ENCODE measurements at places on chromosomes 5 and 9. TPM values are rescaled to one million over a fixed set of nuclear protein-coding genes. Genes with fewer than 3 reads are reported as not detected.

ANKRD31 gene
- polyA plus RNA-seq: 0.64 TPM

DOCK8 gene
- polyA plus RNA-seq: 60.4 TPM

SOWAHA gene
- 4.3 TPM for polyA plus RNA-seq

ACTBL2 gene
- polyA plus RNA-seq: 0.07 TPM

FBXL7 gene
- 2.7 TPM for polyA plus RNA-seq

ADAMTS16 gene
- 0.05 TPM for polyA plus RNA-seq

KIF12 gene
- polyA plus RNA-seq: 1.8 TPM

UGCG gene
- 37.1 TPM for polyA plus RNA-seq

HCN1 gene
- polyA plus RNA-seq: 0.02 TPM

CCIN gene
- 0.05 TPM for polyA plus RNA-seq

EFNA5 gene
- polyA plus RNA-seq: 3.6 TPM

SAPCD2 gene
- 0.87 TPM for polyA plus RNA-seq

FOXD4L4 gene
- polyA plus RNA-seq: 0.09 TPM

PARP8 gene
- 29.0 TPM for polyA plus RNA-seq

CAPSL gene
- polyA plus RNA-seq: 2.6 TPM

FBN2 gene
- 0.23 TPM for polyA plus RNA-seq

GRCh38 chr5:159031513-159031912 is 68.2 kb downstream of the EBF1 start:
- no peak for DNase-seq

DNA sequence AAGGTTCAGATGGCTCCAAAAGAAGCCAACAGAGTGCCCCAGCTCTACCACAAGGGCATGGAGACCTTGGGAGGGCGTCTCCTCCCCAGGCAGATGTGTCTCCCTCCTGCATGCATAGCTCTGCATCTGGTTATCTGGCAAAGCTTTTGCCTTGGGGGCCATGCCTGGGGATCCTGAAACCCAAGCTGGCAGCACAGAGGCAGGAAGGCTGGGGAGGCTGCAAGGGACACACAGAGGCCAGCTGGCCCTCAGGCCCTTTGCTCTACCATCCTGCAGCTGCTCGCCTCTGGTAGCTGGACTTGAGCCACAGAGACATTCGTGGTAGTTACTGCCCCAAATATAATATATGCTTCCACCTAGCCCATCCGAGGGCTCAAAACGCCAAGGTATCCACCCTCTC is 3.9 kb downstream of the SEPTIN8 start:
- DNase-seq: no peak

- DNase-seq: no peak
These were observed 20.5 kb upstream of the JAK2 start for GRCh38 chr9:4964540-4964939.

- no peak for DNase-seq
These were observed 100.5 kb upstream of the SPATA31D4 start for GRCh38 chr9:81827616-81828296.

- no peak for DNase-seq
These were observed 16.3 kb downstream of the ECPAS start for GRCh38 chr9:111467778-111468367.

GRCh38 chr5:72301557-72301956 is 18.5 kb downstream of the MRPS27 start:
- no peak for DNase-seq

DNA sequence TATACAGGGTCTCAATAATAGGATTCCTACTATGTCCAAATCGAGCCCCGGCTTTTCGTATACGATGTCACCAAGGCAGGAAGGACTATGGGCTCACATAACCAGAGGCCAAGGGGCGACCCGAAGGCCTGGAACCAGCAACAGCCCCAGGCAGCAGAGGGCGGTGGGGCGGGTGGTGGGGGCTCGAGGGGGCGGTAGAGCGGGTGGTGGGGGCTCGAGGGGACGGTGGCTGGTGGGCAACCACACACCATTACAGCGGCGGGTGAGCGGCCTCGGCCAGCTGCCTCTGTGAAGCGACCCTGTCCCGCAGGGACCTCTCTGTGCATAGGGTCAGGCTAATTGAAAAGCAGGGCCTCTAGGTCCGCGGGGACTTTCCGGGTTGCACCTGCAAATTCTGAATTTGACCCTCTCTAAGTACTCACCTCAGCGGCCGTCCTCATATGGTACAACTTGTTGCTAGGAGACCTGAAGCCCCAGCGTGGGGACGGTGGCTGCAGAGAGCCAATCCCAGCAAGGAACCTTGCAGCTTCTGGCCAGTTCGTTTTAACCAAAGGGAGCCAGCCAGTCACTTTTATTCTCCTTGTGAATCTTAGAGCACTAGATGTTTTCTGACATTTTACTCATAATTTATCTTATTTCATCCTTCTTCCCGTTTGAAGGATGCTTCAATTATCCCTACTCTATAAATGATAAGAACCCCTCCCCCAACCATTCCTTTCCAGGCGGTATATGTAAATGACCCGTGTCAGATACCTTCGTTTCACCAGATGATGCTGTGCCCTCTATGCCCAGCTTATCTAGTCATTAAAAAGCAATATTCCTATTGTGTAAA is at the start of gene NME5:
Gene NME5 (minus strand): TSS at position 480 of the 832 bp plus-strand sequence. CDS start 648 bp downstream, outside the sequence.
- no peak for DNase-seq

GRCh38 chr5:146107901-146108300 is 2.5 kb upstream of the PLAC8L1 start:
- DNase-seq: no peak

DNA sequence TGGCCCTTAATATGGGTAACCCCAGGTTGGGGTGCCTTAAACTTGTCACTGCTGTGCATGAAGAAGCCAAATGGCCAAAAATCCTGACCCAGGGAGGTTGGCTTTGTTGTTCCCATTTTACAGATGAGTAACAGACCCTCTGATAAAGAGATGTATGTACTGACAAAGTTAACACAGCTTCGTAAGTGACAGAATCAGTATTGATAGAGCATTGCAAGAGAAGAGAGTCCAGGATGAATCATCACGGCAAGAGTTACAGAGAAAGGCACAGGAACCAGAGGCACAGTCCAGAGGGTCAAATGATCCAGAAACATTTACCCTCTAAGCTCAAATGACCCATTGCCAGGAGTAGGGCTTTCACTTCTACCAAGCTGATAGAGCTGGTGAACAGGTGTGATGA is 103.8 kb upstream of the SMC2 start:
- no peak for DNase-seq

GRCh38 chr5:87268126-87268969 is 665 bp downstream of the RASA1 start:
- DNase-seq: peak; percentile 75

GRCh38 chr9:79555474-79556089 is 16.2 kb upstream of the TLE4 start:
- no peak for DNase-seq

DNA sequence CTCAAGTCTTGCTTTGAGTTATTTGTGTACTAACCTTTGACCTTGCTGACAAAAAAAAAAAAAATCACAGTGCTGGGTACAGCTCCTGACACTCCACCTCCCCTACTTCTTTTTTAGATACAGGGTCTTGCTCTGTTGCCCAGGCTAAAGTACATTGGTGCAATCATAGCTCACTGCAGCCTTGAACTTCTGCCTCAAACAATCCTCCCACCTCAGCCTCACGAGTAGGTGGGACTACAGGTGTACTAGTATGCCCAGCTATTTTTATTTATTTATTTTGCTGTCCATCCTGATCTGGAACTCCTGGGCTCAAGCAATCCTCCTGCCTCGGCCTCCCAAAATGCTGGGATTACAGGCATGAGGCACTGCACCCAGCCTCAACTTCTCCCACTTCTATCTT is 57.2 kb upstream of the KCNMB1 start:
- no peak for DNase-seq

GRCh38 chr5:94422812-94423211 is 195.6 kb downstream of the KIAA0825 start:
- DNase-seq: no peak

DNA sequence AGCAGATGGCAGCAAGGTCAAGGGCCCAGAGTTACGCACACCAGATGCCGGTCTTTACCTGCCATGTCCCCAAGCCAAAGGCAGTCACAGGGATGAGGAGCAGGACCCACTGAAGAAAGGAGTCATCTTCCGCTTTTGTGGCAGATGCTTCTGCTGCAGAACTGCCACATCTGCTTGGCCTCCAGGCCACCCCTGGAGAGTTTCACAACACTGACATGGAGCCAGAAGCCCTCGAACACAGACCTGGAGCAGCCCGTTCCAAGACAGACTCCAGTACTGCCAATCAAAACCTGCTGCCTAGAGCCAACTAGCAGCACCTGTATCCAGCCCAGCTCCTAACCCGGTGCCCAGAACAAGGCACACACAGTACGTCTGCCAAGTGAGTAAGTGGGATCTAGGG is 1.5 kb downstream of the SURF1 start:
- DNase-seq: no peak

DNA sequence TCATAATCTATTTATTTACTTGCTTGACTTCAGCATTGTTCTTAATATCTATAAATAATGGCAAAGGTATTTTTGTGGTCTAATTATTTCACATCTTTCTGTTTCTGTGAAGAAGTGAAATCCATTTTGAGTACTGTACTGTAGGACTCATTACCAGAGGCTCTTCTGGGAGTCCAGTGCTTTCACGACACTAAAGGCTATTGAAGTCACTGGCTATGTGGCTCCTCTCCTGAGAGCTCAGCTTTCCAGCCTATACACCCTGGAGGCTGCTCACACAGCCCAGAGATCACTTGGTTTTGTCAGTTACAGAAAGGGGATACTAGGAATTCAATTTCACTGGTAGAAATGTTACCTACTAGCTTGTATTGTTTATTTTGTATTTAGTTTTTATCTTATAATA is 547.3 kb downstream of the TAF11L14 start:
- no peak for DNase-seq

DNA sequence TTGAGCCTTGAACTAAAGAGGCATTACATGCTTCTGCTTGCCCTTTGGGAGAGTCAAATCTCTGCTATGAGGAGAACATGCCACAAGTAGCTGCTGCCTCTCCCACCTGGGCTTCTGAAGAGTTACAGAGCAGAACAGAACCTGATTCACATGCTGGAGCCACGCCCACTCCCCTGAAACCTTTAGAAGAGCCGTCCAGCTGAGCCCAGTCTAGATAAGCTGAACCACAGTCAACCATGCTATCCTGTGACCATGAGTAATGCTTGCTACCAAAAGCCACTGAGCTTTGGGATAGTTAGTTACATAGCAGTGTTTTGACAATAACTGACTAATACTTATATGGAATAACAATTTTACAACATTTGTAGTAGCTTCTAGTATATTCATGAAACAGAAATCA is 111.0 kb upstream of the VCAN start:
- DNase-seq: no peak

- no peak for DNase-seq
These were observed 97.7 kb downstream of the FNBP1 start for GRCh38 chr9:129945314-129945713.

GRCh38 chr5:129122560-129122959 is 28.0 kb downstream of the ISOC1 start:
- no peak for DNase-seq

GRCh38 chr9:93668261-93668871 is 92.0 kb downstream of the PHF2 start:
- DNase-seq: no peak

GRCh38 chr9:89815061-89815902 is 210.5 kb downstream of the GADD45G start:
- DNase-seq: no peak

- DNase-seq: no peak
These were observed 571.1 kb upstream of the ZNF608 start for GRCh38 chr5:125317536-125317995.

DNA sequence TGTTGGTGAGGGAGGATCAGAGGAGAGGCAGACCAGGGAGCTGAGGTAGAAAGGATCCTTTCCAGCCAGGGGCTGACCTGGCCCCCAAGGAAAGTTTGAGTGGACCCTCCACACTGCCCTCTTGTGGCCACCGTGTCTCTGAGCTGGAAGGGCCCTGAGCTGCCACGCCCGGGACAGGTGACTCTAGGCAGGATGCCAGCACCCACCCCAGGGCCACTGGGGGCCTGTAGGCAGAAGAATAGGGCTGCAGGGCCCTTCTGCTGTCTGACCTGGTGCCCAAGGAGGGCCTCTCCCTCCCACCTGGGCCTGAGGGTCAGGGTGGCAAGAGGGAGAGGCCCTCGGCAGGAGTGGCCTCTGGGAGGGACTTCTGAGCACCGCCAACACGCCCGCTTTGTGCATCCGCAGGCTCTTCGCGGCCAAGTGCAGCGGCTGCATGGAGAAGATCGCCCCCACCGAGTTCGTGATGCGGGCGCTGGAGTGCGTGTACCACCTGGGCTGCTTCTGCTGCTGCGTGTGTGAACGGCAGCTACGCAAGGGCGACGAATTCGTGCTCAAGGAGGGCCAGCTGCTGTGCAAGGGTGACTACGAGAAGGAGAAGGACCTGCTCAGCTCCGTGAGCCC is 76.8 kb downstream of the LMX1B start:
- peak; percentile 33 for DNase-seq

- no peak for DNase-seq
These were observed 1059.1 kb upstream of the DMAC1 start for GRCh38 chr9:8858596-8859161.

DNA sequence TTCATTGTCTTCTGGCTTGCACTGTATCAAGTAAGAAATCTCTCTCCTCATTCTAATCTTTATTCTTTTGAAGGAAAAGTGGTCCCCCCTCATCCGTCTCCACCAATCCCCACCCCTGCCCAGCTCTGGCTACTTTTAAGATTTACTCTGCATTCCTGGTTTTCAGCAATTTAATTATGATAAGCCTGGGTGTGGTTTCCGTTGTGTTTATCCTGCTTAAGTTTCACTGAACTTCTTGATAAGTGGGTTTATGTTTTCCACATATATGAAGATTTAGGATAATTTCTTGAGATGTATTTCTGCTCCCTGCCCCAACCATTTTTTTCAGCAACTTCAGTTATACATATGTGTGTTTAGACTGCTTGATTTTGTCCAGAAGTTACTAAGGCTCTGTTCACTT is 46.5 kb downstream of the PTBP3 start:
- no peak for DNase-seq

GRCh38 chr5:74432216-74432615 is 208.3 kb downstream of the ENC1 start:
- DNase-seq: no peak

DNA sequence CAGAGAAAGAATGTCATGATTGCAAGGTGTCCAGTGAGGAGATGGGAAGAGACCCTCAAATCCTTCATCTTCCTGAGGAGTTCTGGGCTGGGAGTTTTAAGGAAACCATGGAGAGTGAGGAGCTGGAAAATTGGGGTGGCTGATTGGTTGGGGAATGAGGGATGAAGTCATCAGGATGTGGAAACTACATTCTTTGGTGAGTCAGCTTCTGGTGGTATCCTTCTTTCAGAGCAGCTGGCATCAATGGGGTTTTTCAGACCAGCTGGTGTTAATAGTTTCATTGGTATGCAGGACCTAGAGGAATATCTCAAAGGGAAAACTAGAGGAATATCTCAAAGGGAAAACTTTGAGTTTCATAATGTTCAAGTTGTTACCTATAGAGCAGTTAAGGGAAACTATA is 45.2 kb downstream of the RNF180 start:
- no peak for DNase-seq

GRCh38 chr9:135973277-135974219 is 12.4 kb upstream of the UBAC1 start:
- DNase-seq: no peak

DNA sequence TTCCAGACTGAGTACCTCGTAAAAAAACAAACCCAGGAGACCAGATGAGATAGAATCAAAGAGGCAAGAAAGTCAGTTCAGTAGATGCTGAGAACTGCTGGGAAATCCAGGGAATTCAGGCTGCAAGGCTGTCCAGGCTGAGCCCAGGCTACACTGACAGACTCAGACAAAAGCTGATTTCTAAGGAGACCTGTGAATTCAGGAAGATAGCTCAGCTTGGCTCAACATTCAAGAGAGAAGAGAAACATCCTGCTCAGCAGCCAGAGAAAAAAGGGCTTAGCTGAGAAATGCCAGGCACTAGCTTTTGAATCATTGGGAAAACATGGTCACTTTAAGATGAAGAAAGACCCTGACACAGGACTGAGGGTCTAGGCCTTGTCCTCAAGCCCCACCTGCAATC is 118.2 kb upstream of the SLC44A1 start:
- no peak for DNase-seq
